ENCODE measurements at places on chromosomes 4 and X.
A peak's percentile ranks its signal among the peaks of the same experiment; 100 is the strongest.

DNA sequence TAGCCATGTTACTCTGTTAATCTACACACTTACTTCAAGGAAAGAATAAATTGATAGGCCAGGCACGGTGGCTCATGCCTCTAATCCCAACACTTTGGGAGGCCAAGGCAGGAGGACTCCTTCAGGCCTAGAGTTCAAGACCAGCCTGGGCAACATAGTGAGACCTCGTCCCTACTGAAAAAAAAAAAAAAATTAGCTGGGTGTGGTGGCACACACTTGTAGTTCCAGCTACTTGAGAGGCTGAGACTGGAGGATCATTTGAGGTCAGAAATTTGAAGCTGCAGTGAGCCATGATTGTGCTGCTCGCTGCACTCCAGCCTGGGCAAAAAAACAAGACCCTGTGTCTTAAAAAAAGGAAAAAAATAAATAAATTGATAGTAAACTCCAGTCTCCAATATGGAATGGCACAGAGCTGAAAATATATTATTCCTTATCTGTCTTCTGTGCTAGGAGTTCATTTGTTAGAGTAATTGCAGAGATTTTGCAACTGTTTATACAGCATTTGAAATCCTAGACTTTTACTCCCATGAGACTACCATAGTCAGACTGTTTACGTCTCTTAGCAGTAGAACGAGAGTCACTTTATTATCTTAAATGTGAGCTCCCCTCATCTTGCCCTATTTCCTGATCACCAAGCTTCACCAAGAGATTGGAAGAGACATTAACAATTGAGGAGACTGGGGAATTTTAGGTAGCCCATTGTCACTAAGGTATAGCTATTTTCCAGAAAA lies 18.8 kb upstream of the TMEM131L start:
- DNase-seq = no peak
- no peaks in the 10 kb centered on the region for H3K27me3 ChIP-seq

- H3K4me1 ChIP-seq = peaks cover 43% of the 10 kb centered on the region
- no peaks in the 10 kb centered on the region for H3K27me3 ChIP-seq
- no peak overlapping the region for H3K27ac ChIP-seq
- no peak overlapping the region for H3K4me3 ChIP-seq
- H3K36me3 ChIP-seq = peaks cover 13% of the 10 kb centered on the region
These were observed 111.4 kb downstream of the VSIG4 start for GRCh38 chrX:65928522-65928921.

DNA sequence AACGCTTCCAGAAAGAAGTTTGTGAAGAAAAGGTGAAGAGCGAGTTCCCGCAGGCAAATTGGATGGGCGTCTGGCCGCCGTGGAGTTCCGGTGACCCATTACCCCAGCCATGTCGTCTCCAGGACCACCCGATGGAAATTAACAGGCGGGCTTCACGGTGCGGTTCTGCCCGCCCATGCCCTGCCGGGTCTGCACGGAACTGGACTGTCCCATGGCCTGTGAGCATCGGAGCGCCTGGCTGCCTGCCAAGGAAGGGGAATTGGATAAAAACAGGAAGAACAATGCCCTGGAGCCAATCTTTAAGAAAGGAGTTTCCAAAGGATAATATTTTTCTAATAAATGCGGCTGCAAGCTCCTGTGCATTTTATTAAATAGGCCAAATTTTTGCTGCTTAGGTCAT lies 319.8 kb upstream of the SLC7A11 start:
- no peaks in the 10 kb centered on the region for H3K36me3 ChIP-seq
- H3K4me1 ChIP-seq = no peaks in the 10 kb centered on the region
- H3K4me3 ChIP-seq = no peak overlapping the region
- DNase-seq = no peak

GRCh38 chrX:83260288-83260687 lies 247.8 kb upstream of the POU3F4 start:
- no peak for DNase-seq
- H3K4me3 ChIP-seq = no peak overlapping the region
- no peak overlapping the region for H3K27ac ChIP-seq
- no peaks in the 10 kb centered on the region for H3K36me3 ChIP-seq

GRCh38 chr4:52714597-52715254 lies 36.5 kb downstream of the ERVMER34-1 start:
- H3K4me3 ChIP-seq = peak overlapping the region; percentile 90
- H3K4me1 ChIP-seq = peaks cover 45% of the 10 kb centered on the region
- peak overlapping the region; percentile 99 for H3K27ac ChIP-seq
- peak; percentile 27 for DNase-seq
- H3K36me3 ChIP-seq = peaks cover 52% of the 10 kb centered on the region

DNA sequence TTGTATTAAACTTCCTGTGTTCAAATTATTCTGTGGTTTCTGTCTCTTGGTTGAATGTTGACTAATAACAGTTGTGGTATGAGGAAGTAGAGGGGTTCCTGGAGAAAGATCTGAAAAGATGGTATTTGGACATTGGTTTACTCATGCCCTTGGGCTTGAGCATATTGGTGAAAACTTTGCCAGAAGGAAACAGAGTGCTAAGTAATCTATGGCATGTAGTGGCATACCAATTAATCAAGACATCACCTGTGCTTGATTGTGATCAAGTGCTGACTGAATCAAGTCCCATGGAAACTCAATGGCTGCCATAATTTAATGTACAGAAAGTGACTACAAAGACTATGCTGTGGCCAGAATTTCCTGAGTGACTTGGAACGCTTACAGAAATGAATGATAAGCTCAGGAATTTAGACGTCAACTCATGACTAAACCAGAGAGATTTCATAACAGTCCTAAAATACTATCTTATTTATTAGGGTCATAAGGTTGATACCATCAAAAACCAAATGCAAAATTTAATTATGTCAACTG lies 2062.9 kb downstream of the ARAP2 start:
- no peak for DNase-seq
- no peaks in the 10 kb centered on the region for H3K27me3 ChIP-seq
- H3K27ac ChIP-seq = no peak overlapping the region

GRCh38 chrX:40012868-40013265 lies 84.9 kb downstream of the BCOR start:
- H3K4me1 ChIP-seq = peaks cover 25% of the 10 kb centered on the region
- H3K36me3 ChIP-seq = no peaks in the 10 kb centered on the region
- H3K27ac ChIP-seq = peak overlapping the region; percentile 60
- DNase-seq = peak; percentile 37
- H3K4me3 ChIP-seq = peak overlapping the region; percentile 63

- H3K4me1 ChIP-seq = peaks cover 52% of the 10 kb centered on the region
- peak; percentile 60 for DNase-seq
- no peak overlapping the region for H3K4me3 ChIP-seq
- no peaks in the 10 kb centered on the region for H3K27me3 ChIP-seq
- H3K36me3 ChIP-seq = peaks cover 23% of the 10 kb centered on the region
These were observed 126.8 kb downstream of the KLHL8 start for GRCh38 chr4:87093443-87094123.

- H3K27ac ChIP-seq = no peak overlapping the region
- no peaks in the 10 kb centered on the region for H3K36me3 ChIP-seq
- no peak overlapping the region for H3K4me3 ChIP-seq
These were observed 27.2 kb downstream of the BST1 start for GRCh38 chr4:15729910-15730533.

GRCh38 chr4:26839534-26839951 lies 21.1 kb upstream of the STIM2 start:
- no peak overlapping the region for H3K27ac ChIP-seq
- no peaks in the 10 kb centered on the region for H3K27me3 ChIP-seq
- no peaks in the 10 kb centered on the region for H3K36me3 ChIP-seq
- H3K4me1 ChIP-seq = peaks cover 5% of the 10 kb centered on the region
